Islet precursor cell (in vitro differentiated cells): ENCODE measurements at places on chromosomes 2 and 18.
A peak's percentile ranks its signal among the peaks of the same experiment; 100 is the strongest.

DNA sequence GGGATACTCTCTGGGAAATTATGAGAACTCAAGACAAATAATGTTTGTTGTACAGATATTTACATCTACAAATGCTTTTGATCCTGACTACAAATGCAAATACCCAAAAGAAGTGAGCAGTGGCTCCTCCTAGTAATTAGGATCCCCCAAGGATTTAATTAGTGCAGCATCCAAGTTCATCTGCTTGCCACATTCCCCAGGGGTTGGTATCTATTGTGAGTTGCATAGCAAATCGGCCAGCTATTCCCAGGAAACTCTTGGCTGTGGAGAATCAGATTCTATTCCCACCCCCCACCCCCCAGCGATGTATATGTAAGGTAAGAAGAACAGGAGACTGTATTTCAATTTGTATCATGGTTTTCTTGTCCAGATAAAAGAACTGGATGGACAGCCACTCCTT lies 725.1 kb upstream of the CDH7 start:
- DNase-seq: no peak

- DNase-seq: peak; percentile 86
Observed at GRCh38 chr2:153476816-153477635, 1.5 kb downstream of the RPRM start.

- DNase-seq: no peak
Observed at GRCh38 chr2:178247250-178247649, 52.9 kb downstream of the OSBPL6 start.

- no peak for DNase-seq
Observed at GRCh38 chr2:144405321-144405720, 114.6 kb downstream of the ZEB2 start.

DNA sequence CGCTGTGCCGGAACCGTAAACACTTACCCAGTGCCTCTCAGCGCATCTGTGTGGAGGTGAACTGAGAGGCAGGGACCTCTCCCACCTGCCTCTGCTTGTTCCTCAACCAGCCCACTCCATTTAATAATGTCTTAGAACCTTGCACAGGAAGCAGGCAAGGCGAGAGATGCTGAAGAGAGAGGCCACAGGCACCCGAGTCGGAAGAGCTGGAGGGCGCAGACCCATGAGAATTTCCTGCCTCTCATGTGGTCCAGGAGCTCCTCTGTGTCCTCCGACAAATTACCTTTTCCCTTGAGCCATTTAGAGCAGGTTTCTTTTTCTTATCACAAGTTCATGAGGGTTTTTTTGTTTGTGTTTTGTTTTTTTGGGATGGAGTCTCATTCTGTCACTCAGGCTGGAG lies 4.9 kb upstream of the RFX8 start:
- DNase-seq: no peak

- no peak for DNase-seq
Observed at GRCh38 chr2:29281916-29282247, 166.7 kb downstream of the CLIP4 start.

- DNase-seq: no peak
Observed at GRCh38 chr2:126315828-126316227, 340.1 kb upstream of the GYPC start.

DNA sequence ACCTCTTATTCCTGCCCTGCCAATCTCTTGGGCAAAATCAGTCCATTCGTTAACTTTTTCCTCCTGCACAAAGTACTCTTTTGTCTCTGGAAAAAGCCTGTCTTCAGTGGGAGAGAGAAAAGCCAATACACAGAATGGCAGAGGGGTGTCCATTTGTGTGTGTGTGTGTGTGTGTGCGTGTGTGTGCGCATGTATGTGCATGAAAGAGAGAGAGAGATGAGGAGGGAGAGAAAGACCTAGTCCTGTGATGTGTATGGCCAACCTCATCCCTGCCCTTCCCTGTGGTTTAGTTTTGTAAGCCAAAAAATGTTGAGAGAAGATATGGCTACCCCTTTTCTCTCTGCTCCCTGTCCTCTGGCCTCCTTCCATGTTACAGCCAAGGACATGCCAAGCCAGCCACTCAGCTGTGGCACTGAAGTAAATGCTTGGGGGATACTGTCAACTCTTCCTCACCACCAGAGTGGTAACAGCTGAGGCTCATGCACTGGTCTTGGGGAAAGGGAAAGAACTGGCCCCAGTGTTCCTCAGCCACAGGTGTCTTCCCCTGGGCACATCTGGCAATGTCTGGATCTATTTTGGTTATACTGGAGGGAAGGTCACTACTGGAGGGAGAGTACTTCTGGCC lies 10.6 kb downstream of the SLC4A5 start:
- no peak for DNase-seq

DNA sequence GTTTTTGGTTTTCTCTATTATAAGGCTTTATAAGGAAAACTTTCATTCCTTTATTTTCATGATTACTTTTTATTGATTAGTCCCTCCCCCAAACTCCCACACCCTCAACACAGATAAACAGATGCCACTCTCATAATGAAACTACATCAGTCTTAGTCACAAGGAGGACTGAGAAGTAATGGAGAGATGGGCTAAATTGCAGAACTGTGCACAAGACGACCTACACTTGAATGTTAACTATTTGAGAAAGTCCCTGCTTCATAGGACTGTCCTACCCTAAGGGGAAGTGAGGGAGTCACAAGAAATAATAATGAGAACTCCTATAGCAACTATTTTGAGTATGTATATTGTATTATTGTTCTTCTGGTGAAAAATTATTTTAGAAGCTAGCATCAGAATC lies 360.8 kb downstream of the RBM43 start:
- DNase-seq: no peak

- DNase-seq: no peak
Observed at GRCh38 chr2:16303273-16303577, 362.4 kb downstream of the CYRIA start.

DNA sequence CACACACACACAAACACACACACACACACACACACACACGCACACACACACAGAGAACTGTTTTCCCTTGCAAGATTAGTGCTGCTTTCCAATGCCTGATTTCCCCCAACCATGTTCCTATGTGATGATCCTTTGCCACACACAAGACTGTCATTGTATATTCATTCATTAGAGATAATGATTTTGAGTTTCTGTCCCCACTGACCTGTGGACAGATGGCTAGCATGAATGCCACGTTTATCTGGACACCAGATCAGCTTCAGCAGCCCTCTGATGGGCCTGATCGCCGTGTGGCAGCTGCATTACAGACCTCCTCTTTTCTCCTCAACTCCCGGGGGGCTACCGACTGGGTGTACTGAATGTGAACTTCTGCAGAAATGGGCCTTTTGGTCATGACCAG lies 353.0 kb downstream of the MYCN start:
- no peak for DNase-seq

- no peak for DNase-seq
Observed at GRCh38 chr18:74895686-74896085, 298.0 kb downstream of the ZNF407 start.

GRCh38 chr2:168033966-168034365 lies 213.4 kb downstream of the STK39 start:
- no peak for DNase-seq

DNA sequence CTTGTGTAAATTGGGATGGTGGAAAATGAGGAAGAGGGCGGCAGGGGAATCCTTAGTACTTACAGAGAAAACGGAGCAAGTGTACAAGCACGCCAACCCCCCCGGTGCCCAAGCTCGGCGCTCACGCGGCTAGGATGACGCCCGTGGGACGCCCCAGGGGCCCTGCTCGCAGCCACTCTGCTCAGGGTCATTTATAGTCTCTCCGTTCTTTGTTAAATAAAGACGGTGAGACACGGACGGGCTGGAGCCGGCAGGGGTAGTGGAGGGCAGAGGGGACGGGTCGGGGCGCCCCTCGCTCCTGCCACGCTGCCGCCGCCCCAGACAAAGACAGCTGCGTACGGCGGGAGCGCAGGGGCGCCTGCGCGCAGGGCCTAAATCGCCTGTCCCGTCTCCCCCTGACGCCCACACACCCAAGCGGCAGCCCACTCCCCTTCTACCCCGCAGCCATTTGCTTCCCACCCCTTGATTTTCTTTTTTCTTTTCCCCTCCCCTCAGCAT lies 37.8 kb downstream of the PCBP1 start:
- DNase-seq: peak; percentile 71

DNA sequence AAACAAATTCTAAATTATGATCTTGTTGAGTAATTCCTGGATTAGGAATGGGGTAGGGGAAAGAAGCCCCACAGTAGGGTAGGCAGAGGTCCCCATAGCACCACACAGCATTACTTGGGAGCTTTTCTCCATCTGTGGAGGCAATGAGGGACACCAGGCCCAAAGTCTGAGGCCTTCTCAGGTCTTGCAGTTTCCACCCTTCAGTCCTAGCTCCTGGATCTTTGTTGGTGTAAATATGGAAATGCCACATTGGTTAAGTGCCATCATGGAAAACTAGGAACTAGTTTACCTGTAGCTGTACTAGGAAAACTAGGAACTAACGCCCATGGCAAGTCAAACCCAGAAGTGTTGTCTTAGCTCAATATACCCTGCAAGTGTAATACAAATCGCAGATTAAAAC lies 113.3 kb upstream of the DAPL1 start:
- DNase-seq: no peak

DNA sequence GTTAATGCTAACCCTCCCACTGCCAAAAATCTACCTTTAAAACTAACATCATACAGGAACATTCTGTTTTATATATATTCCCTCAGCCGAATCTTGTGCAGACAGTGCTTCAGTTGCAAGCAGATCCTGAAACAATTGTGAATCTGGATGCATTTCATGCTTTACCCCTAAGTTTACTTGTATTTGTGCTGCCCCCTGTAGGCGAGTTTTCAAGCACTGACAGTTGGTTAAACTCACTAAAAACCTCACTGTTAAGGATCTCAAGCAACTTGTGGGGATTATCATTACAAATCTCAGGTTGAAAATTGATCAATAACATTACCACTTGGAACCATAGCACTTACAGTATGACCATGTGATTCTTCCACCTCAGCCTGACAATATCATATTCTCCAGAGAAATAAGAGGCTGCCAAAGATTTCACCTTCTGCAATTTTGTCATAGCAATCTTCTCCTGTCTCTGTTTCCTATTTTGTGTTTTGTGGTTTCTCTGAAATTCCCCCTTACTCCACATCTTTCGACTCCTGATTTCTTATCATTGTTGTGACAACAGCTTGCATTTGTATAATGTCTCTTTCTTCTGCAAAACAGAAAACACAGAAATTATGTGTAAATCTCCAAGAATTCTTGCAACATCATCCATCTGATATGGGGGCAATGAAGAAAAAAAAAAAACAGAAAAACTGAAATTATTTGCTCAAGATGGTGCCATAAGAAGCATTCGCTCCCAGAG lies 354.6 kb upstream of the SETBP1 start:
- peak; percentile 71 for DNase-seq

DNA sequence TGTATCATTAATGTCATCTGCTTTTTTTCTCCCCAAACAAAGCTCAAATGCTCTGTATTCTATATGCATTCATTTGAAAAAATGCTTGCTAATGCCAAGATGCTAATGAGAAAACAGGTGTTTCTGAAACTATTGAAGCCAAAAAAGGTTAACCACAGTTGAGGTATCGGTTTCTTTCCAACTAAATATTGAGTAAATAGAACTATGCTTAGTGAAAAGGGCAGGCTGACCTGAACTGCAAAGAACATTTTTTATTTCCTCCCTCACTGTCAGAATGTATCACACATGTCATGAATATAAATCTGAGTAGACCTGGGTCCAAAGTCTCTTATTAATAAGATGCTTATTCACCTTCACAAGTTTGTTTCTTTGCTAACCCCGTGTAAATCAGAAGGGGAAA lies 866.6 kb downstream of the CPS1 start:
- DNase-seq: no peak

GRCh38 chr2:233165895-233166661 lies 85.4 kb upstream of the ATG16L1 start:
- DNase-seq: no peak

DNA sequence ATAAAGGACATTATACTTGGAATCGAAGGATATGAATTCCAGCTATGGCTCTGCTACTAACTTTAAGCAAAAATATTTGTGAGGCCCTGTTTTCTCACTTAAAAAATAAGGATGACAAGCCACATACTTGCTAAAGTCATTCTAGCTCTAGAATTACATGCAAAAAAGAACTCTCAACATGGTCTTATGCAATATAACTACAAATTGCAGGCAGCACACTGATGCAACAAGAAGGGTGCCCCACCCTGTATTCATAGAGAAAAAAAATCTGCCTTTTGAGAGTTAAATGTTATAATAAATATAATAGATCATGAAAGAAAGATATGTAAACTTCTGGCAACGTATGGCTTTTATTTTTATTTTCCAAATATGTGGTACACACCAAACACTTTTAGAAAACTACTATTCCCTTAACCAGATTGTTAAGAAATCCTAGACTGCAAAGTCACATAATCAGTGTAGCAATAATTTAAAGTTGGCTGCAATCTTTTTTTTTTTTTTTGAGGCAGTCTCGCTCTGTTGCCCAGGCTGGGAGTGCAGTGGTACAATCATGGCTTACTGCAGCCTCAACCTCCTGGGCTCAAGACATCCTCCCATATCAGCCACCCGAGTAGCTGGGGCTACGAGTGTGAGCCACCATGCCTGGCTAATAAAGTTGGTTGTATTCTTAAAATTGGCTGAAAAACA lies 40.2 kb upstream of the WDSUB1 start:
- DNase-seq: no peak

DNA sequence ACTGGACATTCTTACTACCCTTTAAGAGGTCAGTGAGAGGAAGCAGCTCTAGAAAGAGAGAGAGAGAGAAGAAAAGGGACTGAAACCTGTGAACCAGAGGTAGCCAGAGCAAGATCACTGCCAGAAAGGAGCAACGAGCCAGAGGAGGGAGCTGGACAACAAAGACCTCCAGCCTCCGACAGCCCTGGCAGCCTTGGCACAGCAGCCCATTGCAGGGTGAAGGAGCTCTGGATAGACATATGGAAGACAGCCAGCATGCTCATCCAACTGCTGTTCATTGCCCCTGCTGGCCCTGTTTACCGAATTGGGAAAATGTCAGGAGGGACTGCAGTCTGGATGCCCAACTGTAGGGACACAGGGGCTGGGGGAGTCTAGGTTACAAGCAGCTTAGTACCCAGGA lies 228.4 kb upstream of the SLC35G4 start:
- no peak for DNase-seq

- DNase-seq: peak; percentile 54
Observed at GRCh38 chr2:239978411-239978810, 46.7 kb downstream of the NDUFA10 start.

- no peak for DNase-seq
Observed at GRCh38 chr18:8989017-8989416, 113.5 kb upstream of the NDUFV2 start.

DNA sequence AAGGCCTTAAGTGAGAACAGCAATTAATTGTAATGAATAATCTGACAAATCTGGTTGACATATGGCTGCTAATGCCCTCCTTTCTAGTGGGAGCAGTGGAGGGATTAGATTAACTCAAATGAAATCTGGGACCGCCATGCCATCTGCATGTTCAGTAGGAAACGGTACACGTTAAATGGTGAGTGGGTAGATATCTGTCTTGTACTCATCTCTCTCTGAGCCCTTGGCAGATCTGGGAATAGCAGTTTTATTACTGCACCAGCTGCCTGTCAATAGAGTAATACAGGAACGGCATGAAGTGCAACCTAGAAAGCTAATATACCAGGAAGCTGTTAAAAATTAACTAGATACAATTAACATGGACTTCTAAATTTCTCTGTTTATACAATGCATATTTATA lies 258.8 kb downstream of the GPD2 start:
- DNase-seq: no peak
